ENCODE measurements at places on chromosomes 3 and 15.

GRCh38 chr15:68279779-68280753 is 2.5 kb downstream of the FEM1B start:
- no peak for DNase-seq

GRCh38 chr3:32493437-32494414 is 8.9 kb downstream of the CMTM6 start:
- DNase-seq, result no peak

GRCh38 chr3:195806211-195806915 is 5.4 kb downstream of the MUC4 start:
- peak; percentile 58 for DNase-seq

- no peak for DNase-seq
These were observed 18.0 kb upstream of the PPM1L start for GRCh38 chr3:160738048-160738447.

- no peak for DNase-seq
These were observed 82.8 kb upstream of the IGF1R start for GRCh38 chr15:98565566-98565965.

GRCh38 chr15:69323893-69324430 is 25.2 kb downstream of the PAQR5 start:
- no peak for DNase-seq

DNA sequence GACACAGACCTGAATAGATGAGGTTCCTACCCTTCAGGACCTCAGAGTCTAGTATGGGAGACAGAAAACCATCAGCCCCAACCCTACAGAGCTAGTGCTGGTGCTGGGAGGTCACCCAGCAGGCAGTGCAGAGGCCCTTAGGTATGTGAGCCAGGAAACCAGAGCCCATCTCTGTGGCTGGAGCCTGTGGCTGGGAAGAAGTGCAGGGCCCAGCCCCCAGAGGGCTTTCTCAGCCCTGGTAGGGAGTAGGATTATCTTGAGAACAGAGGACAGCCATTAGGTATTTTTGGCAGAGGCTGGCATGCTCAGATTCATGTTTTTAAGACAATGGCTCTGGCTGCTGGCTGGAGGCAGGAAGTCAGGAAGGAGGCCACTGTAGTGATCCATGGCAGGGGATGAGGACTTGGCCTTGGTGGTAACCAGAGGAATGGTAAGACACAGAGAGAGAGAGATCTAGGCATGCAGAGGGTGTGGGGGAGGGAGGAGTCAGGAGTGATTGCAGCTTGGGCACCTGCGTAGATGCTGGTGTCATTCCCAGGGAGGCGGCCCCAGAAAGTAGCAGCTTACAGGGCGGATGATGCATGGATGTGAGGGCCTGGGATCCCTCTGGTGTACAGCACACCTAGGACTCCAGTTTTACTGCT is 220.9 kb upstream of the EIF1B start:
- DNase-seq, result no peak

GRCh38 chr3:46100812-46101211 is 73.5 kb upstream of the XCR1 start:
- DNase-seq, result no peak

- DNase-seq, result no peak
These were observed 32.0 kb downstream of the PPP1R2 start for GRCh38 chr3:195511136-195511535.

GRCh38 chr15:89195836-89196235 is 25.5 kb downstream of the RLBP1 start:
- no peak for DNase-seq

DNA sequence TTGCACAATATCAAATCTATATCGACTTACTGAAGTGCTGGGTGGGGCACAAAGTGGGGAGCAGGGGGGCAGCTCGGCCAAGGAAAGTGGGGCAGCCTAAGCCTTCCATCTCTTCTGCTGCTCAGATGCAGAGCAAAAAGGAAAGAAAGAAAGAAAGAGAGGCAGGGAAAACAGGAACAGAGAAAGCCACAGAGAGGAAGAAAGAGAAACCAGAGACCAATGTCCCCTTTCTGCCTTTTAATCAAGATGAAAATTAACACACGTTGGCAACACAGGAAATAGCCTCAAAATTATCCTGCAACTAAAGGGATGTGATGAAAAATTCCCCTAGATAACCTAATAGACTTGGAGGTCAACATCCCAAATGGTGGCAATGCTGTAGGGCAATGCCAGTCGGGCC is 72.2 kb upstream of the RAD18 start:
- DNase-seq, result no peak

DNA sequence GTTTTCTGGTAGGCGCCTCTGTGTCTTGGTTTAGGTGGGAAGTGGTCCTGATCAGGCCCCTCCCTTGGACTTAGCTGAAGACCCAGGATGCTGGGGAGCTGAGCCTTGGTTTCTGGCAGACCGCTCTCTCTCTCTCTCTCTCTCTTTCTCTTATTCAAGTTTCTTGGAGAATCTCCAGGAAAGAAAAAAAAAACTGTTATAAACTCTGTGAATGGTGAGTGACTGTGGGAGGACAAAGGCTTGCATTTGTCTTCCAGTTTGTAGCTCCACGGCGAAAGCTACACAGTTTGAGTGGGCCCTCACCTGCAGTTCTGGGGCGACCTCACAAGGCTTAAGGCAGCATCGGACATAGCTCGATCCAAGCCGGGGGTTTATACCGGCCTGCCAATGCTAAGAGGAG is 7.5 kb downstream of the DET1 start:
- no peak for DNase-seq

DNA sequence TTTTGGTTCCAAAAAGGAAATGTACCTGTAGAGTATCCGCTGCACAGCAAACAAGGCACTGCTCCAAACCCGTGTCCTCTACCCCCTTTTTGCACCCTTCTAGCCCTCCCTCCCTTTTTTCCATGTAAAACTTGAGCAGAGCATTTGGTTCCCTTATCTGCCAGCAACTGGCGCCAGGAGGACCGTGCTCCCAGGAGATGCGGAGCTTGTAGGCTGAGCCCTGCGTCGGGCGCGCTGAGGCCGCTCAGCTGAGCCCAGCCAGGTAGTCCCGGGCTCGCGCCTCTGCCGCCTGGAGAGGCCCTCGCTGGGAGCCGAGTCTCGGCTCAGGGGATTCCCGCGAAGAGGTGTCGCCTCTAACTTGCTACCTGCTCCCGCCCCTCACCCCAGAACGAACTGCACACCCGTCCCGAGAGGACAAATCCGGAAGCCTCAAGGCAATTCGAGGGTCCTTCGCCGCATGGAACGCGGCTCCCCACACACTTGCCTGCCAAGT is 575 bp downstream of the TRPM7 start:
- peak; percentile 39 for DNase-seq

- no peak for DNase-seq
These were observed 131.9 kb downstream of the B3GALNT1 start for GRCh38 chr3:160973067-160973809.

DNA sequence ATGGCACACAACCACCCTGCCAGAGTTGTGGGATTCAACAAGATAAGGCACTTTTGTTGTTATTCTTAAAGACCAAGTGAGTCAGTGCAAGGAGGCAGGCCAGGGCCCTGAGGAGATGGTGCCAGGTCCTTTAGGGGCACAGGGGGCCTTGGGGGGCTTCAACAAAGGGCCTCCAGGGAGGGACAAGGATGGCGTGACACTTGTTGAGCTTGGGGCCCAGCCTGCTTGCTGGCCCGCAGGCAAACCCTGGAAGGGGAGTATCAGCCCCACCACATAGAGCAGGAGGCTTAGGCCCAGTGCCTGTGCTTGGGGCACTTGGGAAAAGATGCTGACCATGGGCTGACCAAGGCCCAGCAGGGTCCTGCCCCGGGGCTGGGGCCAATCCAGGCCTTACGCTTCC is 5.5 kb downstream of the IQSEC1 start:
- DNase-seq, result no peak

- no peak for DNase-seq
These were observed 39.6 kb upstream of the FAM98B start for GRCh38 chr15:38414357-38414756.

GRCh38 chr3:69458803-69459365 is 73.0 kb upstream of the FRMD4B start:
- DNase-seq, result no peak

GRCh38 chr3:50272911-50273688 is 4.2 kb downstream of the SEMA3B start:
- DNase-seq, result peak; percentile 19

- no peak for DNase-seq
These were observed 8.1 kb downstream of the CTNNB1 start for GRCh38 chr3:41207355-41207754.

DNA sequence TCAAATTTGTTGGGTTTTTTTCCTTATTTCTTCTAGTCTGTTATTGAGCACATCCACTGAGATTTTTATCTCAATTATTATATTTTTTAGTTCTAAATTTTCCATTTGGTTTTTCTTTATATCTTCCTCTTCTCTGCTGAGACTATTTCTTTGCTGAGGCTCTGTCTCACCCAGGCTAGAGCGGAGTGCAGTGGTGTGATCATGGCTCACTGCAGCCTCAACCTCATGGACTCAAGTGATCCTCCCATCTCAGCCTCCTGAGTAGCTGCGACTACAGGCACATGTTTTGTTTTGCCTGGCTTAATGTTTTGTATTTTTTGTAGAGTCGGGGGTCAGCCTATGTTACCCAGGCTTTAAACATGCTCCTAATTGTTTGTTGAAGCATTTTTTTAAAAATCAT is 10.2 kb downstream of the CTDSPL start:
- no peak for DNase-seq

DNA sequence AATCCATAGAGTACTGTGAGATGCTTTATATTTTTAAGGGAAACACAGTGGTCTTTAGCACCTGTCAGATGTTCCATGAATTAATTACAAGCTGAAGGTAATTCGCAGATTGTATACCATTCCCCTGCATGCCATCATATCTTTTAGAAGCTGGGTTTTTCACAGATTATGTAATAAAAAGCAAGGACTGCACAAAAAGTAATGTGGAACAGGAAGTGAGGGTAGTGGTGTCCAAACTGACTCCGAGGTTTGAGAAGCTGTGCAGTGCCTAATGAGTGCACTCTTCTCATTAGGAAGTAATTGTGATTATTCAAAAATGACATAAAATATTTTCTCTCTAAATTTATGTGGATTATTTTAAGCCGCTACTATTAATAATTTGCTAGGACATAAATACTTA is 123.2 kb downstream of the GOLIM4 start:
- no peak for DNase-seq

GRCh38 chr3:173216063-173216462 is 75.0 kb upstream of the SPATA16 start:
- DNase-seq, result no peak

GRCh38 chr3:45031531-45031930 is 5.4 kb downstream of the CLEC3B start:
- DNase-seq, result no peak

- DNase-seq, result no peak
These were observed 7.1 kb upstream of the SLC6A20 start for GRCh38 chr3:45803252-45803935.

DNA sequence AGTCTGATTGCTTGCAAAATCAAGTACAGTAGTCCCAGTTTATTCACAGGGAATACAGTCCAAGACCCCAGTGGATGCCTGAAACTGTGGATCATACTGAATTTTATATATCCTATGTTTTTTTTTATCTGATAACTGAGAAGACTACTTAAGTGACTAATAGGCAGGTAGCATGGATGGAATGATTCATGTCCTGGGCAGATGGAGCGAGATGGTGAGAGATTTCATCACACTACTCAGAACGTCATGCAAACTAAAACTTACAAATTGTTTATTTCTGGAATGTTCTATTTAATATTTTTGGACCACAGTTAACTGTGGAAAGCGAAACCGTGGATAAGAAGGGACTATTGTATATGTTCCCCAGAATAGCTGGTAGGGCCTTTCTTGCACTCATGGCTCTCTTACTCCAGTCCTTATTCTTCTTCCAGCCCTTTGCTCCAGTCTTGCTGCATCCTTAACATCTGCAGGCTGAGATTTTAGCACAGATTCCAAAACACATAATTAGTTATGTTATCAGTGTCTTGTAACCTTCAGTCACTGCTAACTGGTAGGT is 290.0 kb downstream of the ADAMTSL3 start:
- no peak for DNase-seq

DNA sequence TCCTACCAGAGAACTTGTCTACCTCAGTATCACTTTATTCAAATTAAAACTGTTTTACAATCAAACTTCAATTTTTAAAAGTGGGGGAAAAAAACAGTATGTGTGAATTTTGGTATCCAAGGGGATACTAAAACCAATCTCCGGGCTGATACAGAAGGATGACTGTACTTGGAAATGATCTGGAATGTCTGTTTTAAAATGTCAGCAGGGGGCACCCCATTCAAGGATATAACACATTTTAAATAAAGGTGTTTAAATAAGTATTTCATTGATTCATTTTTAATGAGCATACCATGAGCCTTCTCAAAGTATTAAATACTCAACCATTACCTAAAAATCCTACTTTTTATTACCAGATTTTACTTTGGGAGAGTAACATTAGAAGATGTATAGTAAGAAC is 67.9 kb downstream of the ULK4 start:
- DNase-seq, result no peak

GRCh38 chr15:93290618-93290946 is 201.6 kb upstream of the RGMA start:
- DNase-seq, result no peak

- DNase-seq, result peak; percentile 35
These were observed 184.5 kb downstream of the FEZF2 start for GRCh38 chr3:62188681-62189375.

DNA sequence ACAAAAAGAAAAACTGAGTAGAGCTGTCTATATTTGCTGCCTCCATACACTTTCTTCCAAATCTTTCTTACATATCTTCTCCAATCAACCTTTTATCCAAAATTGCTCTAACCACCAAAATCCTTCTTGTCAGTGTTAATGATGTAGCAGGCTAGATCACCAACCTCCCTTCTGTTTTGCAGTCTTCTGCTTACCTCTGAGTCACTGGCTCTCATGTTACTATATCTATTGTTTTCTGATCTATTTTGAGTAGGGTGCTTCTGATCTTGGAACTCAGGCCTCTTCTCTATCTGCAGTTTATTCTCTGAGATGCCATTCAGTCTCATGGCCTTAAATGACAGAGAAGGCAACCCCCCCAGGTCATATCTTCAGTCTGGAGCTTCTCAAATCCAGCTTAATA is 26.3 kb upstream of the AADAC start:
- DNase-seq, result no peak

DNA sequence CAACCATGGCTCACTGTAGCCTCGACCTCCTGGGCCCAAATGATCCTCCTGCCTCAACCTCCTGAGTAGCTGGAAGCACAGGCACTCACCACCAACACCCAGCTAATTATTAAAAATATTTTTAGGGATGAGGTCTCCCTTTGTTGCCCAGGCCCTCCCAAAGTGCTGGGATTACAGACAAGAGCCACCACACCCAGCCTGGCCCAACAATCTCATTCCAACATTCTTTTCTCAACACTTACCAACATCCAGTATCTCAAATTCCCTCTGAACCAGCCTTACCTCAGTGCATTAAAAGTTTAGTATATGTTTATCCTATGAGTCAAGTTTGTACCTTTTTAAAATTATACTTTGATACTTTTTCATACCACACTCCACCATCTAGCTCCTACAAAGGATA is 25.0 kb downstream of the ANXA2 start:
- no peak for DNase-seq

- DNase-seq, result no peak
These were observed 499.6 kb upstream of the CCDC54 start for GRCh38 chr3:106877627-106878026.

GRCh38 chr15:69026355-69026754 is 11.9 kb downstream of the NOX5 start:
- DNase-seq, result no peak
